Activated T-helper 1 cell treated with anti-CD3 and anti-CD28 coated beads, Interleukin-2, amount 50 U/mL, for 16 hours (primary cell): ENCODE measurements at places on chromosomes 7 and 10.

- DNase-seq: no peak
Observed at GRCh38 chr7:35823440-35823839, 22.6 kb downstream of the SEPTIN7 start.

DNA sequence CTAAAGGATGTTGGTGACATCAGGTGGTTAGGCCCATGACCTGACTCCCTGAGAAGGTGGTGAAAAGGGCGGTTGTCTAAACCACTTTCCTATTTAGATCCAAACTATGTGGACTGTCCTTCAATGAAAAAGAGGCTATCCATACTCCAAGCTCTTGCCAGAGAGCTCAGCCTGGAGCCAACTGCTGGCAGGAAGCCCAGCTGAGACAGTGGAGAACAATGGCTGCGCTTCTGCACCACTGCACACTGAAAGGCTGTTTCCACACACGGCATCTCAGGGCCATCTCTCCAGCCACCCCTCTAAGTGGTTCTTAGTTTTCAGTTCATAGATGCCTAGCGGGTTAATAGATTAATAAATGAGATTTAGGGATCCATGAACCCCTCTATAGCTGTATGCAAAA, 488.8 kb upstream of the ZMIZ1 start:
- DNase-seq: no peak

DNA sequence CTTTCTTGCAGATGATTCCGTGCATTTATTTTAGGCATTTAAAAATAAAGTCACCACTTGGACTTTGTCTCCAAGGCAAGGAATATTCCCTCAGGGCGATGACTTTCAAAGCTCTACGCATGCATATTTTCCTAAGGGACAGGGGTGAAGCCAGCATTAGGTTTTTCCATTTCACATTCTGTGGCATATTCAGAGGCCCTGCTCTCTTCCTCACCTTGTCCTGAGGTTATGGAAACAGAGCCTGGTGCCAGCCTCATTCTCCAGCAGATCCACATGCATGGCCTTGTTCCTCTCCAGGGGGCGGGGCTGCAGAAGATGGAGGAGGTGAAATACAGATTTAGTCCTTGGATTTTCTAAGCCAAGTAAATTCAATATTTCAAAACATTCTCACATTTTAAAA, 11.6 kb upstream of the LYZL1 start:
- DNase-seq: no peak

DNA sequence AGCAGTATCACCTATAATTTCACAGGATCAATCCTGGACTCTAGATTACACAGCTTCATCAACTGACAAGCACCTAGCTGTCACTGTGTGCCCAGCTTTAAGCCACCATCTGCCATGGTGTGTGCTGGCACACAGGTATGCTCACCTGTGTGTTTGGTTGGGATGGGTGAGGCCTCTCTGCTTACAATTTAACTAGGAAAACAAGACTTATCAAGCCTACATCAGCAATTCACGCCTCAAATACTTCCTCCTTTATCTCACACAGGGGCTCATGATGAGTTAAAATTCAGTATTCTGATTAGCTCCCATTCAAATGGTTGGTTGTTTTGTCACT, 608.2 kb downstream of the PARD3 start:
- no peak for DNase-seq

DNA sequence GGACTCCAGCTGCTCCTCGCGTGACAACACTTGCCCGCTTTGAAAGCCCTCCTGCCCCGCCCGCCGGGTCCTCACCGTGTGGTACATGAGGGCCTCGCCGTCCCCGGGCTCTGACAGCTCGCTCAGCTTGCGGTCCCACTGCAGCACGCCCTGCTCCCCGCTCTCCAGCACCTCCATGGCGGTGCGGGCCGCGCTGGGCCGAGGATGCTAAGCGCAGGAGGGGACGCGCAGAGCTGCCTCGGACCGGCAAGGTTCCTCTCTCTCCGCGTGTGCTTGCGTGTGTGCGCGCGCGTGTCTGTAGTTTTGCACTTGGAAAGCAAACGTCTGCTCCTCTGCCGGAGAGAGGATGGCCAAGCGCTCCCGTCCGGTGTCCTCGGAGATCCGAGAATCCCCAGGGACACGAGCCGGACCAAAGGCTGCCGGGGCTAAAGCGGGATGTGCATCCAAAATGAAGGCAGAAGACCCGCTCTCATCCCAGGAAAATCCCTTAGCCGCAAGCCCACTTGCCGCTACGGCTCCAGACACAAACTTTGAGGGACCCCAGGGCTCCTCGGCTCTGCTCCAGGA, at the start of gene CREB3L2:
Gene CREB3L2 (minus strand): TSS at position 558 of the 567 bp plus-strand sequence. CDS start 381 bp downstream, at position 177.
- DNase-seq: peak; percentile 47

- DNase-seq: no peak
Observed at GRCh38 chr7:82823073-82823472, 339.6 kb downstream of the PCLO start.

GRCh38 chr7:103851357-103851756, 138.1 kb downstream of the RELN start:
- no peak for DNase-seq

GRCh38 chr7:122885583-122886356, 490 bp downstream of the CADPS2 start:
- no peak for DNase-seq
